ENCODE measurements at places on chromosomes 3 and 15.

GRCh38 chr15:99546441-99547100 lies 19.2 kb upstream of the MEF2A start:
- no peak for DNase-seq

DNA sequence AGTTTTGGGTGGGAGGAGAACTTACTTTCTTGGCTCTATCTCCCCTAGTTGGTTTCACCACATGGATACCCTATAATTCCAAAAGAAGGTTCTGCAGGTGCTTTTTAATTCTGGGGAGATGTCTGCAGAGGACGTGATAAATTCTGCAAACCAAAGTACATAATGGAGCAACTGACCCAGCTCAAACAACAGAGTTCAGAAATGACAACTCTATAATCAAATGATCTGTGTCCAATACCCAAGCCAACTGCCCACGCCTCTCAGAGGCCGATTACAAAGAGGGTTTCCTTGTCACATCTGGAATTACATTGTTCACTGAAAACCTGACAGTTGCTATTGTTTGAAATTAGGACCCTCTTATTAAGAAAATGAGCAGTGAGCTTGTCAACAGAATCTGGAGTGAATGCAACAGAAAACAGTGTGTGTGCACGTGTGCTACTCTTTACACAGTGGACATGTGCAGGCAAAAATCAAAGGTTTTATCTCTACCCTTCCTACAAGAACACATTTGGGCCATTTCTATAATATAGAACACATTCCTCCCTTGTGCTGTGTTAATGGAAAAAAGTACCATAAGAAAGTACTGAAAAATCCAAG lies 593.0 kb downstream of the MAGI1 start:
- no peak for DNase-seq

- DNase-seq: no peak
These were observed 129.2 kb downstream of the CHDH start for GRCh38 chr3:53716998-53717397.

DNA sequence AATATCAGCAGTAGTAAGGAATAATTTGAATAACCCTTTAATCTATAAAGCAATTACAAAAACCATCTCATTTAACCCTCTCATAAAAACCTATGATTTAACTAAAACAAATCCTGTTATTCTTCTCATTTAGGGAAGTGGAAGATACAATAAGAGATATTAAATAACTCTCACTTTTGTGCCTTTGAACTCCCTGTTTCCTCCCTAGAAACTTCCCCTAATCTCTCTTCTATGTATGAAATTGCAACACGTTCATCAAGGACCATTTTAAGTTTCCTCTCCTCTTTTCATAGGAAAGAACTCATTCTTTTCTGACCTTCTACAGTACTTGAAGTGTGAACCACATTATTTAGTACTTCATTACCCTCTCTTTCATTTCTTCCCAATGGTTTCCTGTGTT lies 18.8 kb upstream of the FAM81A start:
- no peak for DNase-seq

DNA sequence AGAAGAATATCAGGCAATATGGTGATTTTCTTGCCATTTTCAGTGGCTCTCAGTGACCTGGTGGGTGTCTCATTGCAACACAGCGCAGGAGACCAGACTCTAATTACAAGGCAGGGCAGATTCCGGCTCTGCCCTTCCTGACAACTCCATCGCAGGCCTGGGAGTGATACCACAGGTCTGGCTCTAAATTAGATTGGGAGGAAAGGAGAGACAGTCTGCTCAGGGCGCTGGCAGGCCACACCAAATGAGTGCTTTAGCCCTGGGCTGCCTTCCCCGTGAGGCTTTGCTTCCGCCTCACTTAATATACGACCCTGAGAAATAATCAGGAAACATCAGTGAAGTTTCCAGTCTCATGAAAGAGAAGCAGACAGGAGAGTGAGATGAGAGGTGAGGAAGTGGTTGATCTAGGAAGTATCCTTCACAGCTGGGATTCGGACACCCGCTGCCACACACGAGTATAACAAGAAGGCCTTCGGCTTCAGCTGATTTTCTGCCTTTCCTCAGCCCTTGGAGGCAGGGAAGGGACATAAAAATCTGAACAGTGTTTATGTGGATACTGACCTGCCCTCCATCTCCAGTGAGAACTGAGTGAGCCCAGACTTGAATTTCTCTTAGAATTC lies 73.7 kb upstream of the PROK2 start:
- no peak for DNase-seq
